Stimulated activated CD8-positive, alpha-beta memory T cell treated with anti-CD3 and anti-CD28 coated beads, Interleukin-4, amount 100 ng/mL, for 4 hours (primary cell): ENCODE measurements at places on chromosomes 7 and 10.

GRCh38 chr10:51090190-51090589 is 15.9 kb downstream of the PRKG1 start:
- DNase-seq = no peak

DNA sequence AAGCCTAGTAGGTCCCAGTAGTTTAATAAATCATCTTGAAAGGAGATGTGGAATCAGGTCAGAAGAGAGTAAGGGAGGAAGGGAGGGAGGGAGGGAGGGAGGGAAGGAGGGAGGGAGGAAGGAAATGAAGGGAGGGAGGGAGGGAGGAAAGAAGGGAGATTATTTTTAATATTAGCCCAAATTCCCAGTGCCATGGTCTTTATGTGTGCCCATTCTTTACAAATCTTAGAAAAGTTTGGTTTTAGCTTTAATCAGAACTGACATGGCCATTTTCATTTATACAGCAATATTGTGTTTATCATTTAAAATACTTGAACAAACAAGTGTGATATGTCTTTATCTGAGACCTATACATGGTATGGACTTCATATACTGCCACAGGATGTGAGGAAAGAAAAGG is 86.8 kb downstream of the GAD2 start:
- DNase-seq = no peak

DNA sequence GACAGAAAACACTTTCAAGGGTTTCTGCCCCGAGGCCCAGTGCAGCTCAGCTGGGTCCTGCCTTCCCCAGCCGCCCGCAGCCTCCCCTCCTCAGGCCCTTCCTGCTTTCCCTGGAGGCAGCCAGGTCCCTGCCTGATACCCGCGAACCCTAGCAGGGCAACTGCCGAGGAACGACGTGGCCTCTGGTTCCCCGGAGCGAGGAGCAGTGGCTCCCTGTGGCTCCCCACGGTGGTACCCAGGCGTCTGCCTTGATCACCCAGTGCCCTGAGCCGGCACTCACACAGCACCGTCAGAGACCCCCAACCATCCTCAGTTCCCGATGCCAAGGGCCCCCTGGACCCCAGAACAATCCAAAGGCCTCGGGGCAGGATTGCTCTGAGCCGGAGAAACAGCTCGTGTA is 58.3 kb downstream of the CFAP46 start:
- no peak for DNase-seq

- no peak for DNase-seq
Measured at GRCh38 chr10:33428682-33429081, 94.2 kb upstream of the NRP1 start.

GRCh38 chr10:110608087-110608486 is 36.0 kb upstream of the RBM20 start:
- DNase-seq = no peak

DNA sequence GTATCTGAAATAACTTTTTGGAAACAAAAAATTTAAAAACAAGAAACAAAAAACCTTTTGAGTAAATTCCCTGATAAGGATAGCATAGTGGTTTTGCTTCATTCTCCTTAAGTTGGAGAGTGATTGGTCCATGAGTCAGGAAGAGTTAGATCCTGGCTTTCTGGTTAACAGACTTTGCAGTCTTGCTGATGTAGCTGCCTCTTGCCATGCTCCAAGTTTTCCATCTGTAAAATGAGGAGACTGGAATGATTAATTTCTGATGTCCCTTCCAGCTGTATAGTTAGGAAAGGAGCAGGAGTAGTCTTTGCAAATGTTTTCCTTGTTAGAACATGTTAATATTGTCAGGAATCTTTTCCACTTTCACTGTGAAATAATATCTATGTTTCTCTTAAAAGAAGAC is 266.6 kb downstream of the DNAJB9 start:
- no peak for DNase-seq

DNA sequence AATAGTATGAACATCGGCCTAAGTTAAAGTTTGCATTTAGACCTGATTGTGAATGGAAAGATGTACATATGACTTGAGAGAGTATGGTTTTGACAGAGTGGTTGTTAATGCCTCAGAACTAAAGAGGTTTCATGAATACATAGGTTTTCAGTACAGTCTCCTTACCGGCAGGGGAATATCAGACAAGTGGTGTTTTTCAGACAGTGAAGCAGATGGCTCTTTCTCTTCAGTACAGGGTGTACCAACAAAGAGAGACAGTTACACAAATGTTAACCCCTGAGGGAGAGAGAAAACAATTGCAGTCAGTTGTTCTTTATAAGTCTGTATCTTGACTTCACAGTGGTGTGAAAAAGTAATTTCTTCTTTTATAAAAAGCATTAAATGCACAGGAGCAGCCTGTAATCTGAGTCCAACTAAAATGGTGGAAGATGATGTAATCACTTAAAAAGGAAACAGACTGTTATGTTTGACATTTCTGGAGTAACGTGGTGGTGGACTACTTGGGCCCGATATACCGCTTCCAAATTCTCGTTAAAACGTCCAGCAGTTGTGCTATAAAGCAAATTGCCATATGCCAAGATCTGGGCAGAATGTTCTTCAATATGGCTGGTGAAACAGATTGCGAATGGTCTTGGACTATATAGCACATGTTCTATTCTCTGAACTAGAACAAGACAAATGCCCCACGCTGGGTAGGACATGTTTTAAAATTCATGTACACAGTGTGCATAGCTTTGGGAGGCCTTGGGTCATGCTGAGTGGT is 69.2 kb downstream of the SDK1 start:
- DNase-seq = no peak

DNA sequence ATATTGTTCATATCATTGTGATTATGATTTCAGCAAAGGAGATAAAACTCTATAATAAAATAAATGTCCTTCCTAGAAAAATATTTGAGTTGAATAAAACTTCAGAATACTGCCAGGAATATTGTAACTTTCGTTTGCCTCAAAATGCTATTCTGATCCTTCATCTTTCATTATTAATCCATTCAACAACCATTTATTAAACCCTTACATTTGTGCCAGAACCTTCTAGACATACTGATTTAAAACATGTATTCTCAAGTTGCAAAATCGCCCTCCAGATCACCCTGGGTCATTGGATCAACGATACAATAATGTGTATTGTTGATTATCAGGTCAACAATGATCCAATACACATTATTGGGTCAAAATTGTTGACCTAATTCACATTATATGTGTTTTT is 759.8 kb downstream of the CNTNAP2 start:
- DNase-seq = no peak

- no peak for DNase-seq
Measured at GRCh38 chr10:125201108-125201524, 40.8 kb upstream of the CTBP2 start.

GRCh38 chr10:62851442-62851841 is 35.3 kb upstream of the EGR2 start:
- no peak for DNase-seq

DNA sequence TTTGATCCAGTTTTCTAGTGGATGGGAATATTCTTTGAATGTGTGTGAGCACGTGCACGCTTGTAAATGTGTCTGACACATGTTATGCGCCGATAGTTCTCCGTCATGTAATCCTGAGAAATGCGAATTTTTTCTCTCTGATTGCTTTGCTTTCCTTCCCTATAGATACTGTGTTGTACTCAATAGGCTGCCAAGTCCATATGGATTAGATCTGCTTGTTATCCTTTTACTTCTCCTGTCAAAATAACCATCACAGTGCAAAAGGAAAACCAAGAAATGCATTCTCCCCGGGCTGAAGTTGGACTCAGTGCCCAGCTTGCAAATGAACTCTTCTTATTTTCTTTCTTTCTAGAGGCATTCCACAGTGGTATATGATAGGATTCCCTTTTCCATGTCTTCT is 131.9 kb downstream of the KIAA1217 start:
- no peak for DNase-seq

GRCh38 chr7:39248692-39249090 is 271.0 kb downstream of the POU6F2 start:
- no peak for DNase-seq

DNA sequence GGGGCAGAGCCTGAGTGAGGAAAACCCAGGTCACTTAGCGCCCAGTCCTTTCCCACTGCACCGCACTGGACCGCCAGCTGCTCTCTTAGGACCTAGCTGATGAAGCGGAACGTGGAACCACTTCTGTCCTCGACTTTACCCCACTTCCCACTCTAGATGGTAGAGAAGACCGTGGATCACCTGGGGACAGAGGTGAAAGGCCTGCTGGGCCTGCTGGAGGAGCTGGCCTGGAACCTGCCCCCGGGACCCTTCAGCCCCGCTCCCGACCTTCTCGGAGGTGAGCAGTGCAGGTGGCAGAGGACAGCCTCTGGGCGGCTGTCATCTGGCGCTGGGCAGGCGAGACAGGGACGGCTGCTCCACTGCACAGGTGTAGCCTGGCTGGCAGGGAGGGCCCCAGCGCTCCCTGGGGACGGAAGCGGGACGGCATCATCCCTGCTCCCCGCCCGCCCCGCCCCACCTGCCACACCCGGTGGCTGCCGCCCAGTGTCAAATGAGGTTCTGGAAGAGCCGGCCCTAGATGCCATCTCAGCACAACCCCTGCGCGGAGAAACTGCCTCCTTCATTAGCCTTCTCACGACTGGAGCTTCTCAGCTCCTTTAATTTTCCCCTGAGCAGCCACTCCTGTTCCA is 11.7 kb downstream of the PLAC9 start:
- DNase-seq = no peak

- no peak for DNase-seq
Measured at GRCh38 chr10:121574519-121575166, 23.6 kb downstream of the FGFR2 start.

DNA sequence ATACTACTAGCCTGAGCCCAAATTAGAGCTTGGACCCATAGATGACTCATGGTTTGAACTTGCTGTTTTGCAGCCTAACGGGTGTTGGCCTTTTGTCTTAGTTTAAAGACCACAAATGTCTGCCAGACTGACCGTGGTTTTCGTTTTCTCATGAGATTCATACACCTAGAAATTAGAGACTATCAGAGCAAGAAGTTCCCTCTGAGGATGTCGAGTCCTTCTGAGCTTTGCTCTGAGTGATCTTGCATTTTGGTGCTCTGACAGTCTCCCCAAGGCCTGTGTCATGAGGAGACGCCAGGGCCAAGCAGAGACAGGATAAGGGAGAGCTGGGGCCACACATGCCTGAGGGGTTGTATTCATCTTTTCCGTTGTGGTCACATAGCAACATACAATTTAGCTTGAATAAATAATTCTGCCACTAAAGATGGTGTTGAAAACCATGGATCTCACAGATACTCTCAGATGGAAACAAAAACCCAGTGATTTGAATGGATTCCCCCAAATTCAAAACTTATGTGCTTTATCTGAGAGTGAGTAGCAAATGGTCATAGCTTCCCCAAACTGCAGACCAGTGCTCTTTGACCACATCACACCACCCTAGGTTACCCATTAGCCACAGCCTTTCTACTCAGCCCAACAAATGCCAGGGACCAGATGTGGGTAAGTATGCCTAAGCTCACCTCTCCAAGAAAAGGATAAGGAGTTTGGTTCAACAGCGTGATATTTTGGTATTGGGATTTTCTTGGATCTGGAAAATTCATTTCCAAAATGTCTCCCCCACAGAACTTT is 762.0 kb upstream of the IGFBP3 start:
- DNase-seq = no peak

GRCh38 chr10:51288511-51288910 is 214.2 kb downstream of the PRKG1 start:
- no peak for DNase-seq

DNA sequence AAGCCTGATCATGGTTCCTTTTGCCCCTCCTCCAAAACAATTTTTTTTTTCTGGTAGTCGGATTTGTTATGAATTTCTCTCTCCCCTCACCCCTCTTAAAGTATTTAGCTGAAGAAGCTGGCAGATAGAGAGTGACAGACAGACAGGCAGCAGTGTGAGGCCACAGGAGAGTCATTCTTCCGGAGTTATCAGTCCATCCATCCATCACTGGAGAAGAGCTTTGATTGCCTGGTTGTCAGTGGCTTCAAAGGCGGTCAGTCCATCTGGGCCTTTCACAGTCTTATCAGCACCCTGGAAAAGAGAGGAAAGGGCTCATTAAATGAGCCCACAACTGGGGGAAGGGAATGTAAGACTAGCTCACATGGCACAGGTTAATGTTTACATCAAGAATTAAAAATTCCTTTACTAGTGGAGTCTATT is 47.4 kb downstream of the MTPN start:
- no peak for DNase-seq

- no peak for DNase-seq
Measured at GRCh38 chr7:94556028-94556427, 46.4 kb downstream of the CASD1 start.

DNA sequence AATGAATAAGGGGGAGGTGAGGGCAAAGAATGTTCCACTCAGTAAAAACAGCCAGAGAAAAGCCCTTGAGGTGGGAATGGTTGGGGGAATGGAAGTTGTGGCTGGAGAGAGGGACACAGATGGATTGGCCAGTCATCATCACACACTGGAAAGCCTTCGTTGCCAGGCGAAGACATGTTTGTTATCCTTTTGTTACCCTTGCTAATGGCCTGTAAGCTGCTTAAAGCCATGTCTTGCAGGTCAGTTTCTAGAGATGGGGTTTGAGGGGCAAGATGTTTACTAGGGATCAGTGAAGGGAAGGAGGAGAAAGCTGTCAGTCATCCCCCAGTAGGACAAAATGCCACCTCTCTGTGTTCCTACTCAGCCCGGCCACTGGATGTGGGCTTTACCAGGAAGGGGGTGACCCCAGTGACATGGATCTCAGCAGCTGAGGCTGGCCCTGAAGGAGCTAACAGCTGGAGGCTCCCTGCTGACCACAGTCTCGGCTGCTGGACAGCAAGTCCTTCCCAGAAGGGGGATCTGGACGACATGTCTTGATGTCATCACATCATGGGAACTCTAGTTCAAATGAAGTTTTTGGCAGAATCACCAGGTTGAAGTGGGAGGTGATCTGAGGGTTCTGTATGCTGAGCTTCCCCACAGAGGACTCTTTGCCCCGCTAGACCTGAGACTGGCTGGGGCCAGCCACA is 66.2 kb downstream of the TBXAS1 start:
- no peak for DNase-seq

GRCh38 chr7:134444198-134444960 is 14.5 kb downstream of the AKR1B1 start:
- DNase-seq = no peak

DNA sequence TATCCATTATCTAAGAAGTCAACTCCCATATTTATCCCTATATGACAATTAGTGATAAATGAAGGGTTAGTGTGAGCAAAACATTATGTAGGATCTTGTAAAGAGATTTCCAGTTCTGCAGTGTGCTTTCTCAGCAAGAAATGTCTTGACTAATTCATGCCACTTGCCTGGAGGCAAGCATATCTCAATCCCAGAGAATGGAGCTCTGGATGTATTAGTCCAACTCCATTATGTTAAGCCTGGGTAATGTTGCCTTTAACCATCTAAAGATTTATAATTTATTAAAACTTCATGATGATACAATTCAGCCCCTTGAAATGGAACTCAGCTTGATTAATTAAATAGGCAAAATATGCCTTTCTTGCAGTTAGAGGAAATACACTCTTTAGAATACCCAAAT is 1079.9 kb upstream of the LRRTM3 start:
- no peak for DNase-seq

GRCh38 chr10:126502441-126502840 is 114.2 kb upstream of the ADAM12 start:
- no peak for DNase-seq

- DNase-seq = no peak
Measured at GRCh38 chr7:71491336-71491735, 359.4 kb downstream of the GALNT17 start.

GRCh38 chr7:37410305-37411229 is 38.1 kb downstream of the ELMO1 start:
- no peak for DNase-seq

- DNase-seq = no peak
Measured at GRCh38 chr10:29470843-29471543, 163.8 kb downstream of the SVIL start.

- no peak for DNase-seq
Measured at GRCh38 chr10:106044503-106044902, 1120.0 kb downstream of the SORCS1 start.

- DNase-seq = no peak
Measured at GRCh38 chr7:132249256-132249971, 326.9 kb downstream of the PLXNA4 start.
